ENCODE measurements at places on chromosomes 1 and 21.

GRCh38 chr1:160850993-160851392 is 11.7 kb downstream of the CD244 start:
- no peak for DNase-seq

- peak; percentile 75 for DNase-seq
These were observed 25.4 kb upstream of the ALDH4A1 start for GRCh38 chr1:18927654-18928272.

DNA sequence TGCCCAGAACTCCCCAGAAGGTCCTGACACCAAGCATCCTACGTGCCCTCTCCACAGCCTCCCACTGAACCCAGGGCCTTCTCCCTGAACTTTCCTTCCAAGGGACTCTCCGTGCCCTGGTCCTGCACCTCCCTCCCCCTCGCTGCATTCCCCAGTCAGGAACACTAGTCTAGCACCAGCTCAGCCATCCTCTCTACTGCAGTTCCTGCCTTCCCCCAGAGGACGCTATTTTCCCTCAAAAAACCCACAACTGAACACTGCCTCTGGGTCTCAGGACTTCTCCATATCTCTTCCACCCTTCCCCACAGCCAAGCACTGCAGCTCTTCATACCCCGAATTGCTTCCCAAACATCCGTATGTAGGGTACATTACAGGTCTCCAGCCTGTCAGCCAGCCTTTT is 12.6 kb upstream of the ARTN start:
- DNase-seq = no peak

- no peak for DNase-seq
These were observed 20.5 kb downstream of the FUBP1 start for GRCh38 chr1:77958391-77958790.

- no peak for DNase-seq
These were observed 61.1 kb upstream of the GNG4 start for GRCh38 chr1:235710687-235711086.
